Cortex of kidney (tissue), 1 donor: ENCODE measurements at places on chromosomes 3 and 15.

DNA sequence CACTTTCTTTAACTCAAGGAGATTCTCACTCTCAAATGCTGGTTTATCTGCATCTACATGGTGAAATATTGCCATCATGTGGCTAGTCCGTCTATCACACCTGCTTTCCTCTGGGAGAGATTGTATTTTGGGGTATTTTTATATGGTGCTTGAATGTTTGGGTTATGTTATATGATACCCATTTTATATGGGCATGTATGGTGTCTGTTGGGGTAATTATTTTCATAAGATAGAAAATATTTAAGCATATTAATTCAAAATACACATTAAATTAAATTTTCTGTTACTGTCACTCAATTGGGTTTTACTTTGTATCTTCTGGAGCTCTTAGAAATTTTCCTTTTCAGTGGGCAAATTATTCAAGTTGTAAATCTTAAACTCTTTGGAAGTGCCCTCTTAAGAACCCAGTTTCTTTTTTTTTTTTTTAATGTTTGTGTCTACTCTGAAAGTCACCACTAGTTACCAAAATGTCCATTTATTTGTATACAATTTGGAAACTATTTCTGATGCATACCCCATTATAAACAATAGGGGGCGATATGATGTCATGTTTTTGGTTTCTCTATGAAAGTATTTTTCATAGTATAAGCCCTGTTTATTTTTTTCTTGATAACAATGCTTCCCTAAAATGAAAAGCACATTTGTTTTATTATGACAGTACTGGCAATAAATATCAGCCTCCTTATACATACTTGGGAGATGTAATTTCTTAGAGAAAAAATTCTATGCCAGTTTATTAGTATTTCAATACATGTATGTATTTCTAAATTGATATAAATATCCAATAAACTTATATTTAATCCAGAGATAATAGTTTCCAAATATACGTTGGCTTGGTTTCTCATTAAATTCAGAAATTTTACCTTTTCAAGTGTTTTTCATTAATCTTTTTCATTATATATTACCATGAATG is 36.1 kb upstream of the PLSCR5 start:
- DNase-seq, result no peak

GRCh38 chr15:67018441-67018840 is 47.0 kb upstream of the SMAD3 start:
- DNase-seq, result no peak

GRCh38 chr3:141379250-141379966 is 11.1 kb downstream of the ZBTB38 start:
- no peak for DNase-seq

DNA sequence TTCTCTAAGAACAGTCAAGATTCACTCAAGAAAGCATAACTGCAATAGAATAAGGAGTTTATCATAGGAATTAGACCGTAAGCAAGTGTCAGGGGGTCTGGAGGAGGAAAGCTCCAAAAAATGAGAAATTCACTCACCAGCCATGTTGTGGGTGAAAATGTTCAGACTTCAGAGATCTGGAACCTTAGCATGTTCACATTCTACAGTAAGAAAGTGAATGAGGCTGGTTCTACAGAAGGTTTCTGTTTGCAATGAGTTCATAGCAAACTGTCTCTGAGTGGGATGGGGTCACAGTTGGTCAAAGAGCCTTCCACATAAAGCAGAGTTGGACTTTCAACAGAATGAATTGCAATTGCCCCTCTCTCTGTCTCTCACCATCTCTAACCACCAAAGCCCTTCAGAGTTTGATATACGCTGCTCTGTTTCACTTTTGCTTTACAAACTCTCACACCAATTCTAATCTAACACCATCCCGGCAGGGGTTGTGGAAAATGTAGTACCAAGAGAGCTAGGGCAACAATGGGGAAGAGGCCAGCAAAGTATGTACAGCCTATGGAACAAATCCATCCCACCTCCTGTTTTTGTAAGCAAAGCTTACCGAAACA is 581.8 kb upstream of the UBE2E2 start:
- no peak for DNase-seq

- DNase-seq, result no peak
These were observed 608.3 kb downstream of the NTRK3 start for GRCh38 chr15:87648278-87648677.

GRCh38 chr15:73633991-73634495 is 854 bp upstream of the NPTN start:
- no peak for DNase-seq

GRCh38 chr3:125318167-125318865 is 56.8 kb downstream of the ZNF148 start:
- DNase-seq, result no peak

DNA sequence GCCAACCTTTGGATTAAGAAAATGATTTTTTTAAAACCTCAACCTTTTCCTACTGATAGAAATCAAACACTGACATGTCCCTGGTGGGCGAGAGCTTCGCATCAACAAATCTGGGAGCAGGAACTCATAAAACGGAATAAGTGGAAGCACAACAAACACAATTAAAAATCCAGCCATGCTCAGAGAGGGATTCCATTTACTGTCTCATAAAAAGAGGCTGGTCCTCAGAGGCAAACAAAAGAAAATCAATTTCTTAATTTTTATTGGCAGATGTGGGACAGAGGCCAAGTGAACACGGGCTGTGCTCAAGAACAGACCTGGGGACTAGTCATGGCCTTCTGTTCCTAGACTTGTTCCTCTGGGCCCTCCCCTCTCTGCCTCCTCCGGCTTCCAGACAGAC is 214.5 kb downstream of the NTRK3 start:
- no peak for DNase-seq

- DNase-seq, result no peak
These were observed 30.4 kb upstream of the FLNB start for GRCh38 chr3:57977818-57978235.

DNA sequence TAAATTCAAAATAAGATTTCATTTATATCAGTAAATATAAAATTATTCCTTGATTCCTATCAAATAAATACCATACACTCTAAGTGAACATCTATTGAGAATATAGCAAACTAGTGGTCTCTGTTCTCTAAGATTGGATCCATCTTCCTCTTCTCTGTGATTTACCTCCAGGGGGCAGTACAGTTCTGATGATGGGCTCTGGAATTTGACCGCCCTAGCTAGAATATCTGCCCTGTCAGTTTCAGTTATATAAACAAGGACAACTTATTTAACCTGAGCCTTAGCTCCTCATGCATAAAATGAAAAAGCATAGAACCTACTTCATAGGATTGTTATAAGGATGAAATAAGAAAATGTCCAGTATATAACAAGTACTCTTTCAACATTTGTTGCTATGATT is 171.1 kb upstream of the CCDC54 start:
- no peak for DNase-seq

- no peak for DNase-seq
These were observed 101.3 kb downstream of the LRRK1 start for GRCh38 chr15:101020451-101020850.

DNA sequence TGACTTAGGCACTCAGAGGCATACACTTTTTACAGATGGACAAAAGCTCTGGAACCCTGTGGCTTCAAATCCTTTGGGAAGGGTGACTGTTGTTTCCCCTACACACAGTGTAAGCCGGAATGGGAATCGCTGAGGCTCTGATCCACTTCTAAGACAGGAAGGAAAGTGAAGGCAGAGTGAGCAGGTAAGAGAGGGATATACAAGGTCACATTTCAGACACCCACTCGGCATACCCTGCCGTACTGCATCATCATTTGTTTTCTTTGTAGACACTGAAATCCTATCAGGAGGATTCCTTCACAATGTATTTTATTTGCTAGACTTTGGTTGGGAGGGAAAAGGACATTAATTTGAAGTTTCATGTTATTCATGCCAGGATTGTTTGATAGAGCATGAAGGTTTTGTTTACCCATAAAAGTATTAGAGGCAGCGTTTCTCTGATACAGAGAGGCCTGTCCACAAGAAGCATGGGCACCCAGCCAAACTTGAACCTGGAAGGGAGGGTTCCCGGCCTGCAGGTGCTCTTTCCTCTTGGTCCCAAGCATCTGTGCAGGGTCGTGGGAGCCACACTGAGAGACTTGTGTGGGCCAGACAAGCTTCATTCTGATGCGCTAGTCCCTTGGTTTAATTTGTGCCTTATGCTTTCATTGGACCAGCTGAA is 21.9 kb upstream of the POLR2M start:
- DNase-seq, result no peak

GRCh38 chr3:161927131-161927530 is 430.5 kb downstream of the OTOL1 start:
- DNase-seq, result no peak

DNA sequence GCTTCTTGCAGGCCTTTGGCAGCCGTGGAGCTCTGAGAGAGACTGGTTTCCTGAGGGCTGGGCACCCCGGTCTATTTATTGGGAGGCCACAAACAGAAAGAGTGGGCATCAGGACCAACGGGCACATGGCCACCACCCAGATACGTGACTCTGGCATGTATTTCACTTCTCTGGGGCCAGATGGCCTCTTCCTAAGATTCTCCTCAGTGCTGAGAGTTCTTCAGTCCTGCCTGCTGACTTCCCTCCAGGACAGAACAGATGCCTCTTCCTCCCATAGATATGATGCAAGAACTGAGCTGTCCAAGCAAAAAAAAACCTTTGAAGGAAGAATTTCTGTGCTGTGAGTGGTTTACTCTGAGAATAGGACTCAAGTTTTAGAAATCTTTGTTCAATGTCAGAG is 107.7 kb downstream of the IGF2BP2 start:
- DNase-seq, result no peak

- no peak for DNase-seq
These were observed 56.6 kb upstream of the PRTG start for GRCh38 chr15:55799291-55800212.

DNA sequence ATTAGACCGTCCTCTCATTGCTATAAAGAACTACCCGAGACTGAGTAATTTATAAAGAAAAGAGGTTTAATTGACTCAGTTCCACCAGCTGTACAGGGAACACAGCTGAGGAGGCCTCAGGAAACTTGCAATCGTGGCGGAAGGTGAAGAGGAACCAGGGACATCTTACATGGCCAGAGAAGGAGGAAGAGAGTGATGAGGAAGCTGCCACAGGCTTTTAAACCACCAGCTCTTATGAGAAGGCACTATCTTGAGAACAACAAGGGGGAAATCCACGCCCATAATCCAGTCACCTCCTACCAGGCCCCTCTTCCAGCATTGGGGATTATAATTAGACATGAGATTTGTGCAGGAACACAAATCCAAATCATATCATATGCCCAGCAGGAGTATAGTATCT is 138.5 kb downstream of the ALCAM start:
- no peak for DNase-seq

GRCh38 chr3:62939707-62940106 is 64.5 kb upstream of the CADPS start:
- no peak for DNase-seq

GRCh38 chr3:40969756-40970466 is 229.4 kb upstream of the CTNNB1 start:
- no peak for DNase-seq

GRCh38 chr3:132834356-132834755 is 112.1 kb upstream of the NPHP3 start:
- DNase-seq, result no peak

GRCh38 chr3:60579734-60580133 is 671.5 kb downstream of the FHIT start:
- no peak for DNase-seq

DNA sequence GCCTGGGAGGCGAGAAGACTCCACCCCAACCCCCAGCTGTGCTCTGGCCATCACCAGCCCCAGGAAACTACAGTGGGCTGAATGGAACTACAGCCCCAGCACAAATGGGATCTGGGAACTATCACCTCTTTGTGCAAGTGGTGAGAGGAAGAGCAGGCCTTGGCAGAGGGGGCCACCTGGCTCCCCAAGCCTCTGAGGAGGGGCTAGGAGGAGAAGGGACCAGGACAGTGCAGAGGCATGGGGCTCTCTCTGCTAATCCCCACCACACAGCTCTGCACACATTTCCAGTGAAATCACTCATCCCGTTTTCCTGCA is 31.6 kb downstream of the KY start:
- DNase-seq, result no peak

DNA sequence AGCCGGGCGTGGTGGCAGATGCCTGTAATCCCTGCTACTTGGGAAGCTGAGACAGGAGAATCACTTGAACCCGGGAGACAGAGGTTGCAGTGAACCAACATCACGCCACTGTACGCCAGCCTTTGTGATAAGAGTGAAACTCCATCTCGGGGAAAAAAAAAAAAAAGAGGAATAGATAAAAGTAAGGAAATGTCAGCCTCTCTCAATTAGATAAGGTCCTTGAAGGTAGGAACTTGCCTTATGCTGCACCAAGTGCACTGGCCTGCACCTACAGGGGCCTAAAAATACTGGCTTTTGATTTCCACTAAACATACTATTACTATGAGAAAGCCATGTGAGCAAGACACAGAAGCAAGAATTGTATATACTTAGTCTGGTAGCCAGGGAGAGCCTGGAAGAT is 7.1 kb downstream of the RAF1 start:
- no peak for DNase-seq

GRCh38 chr3:194046995-194047645 is 88.8 kb upstream of the HES1 start:
- no peak for DNase-seq

DNA sequence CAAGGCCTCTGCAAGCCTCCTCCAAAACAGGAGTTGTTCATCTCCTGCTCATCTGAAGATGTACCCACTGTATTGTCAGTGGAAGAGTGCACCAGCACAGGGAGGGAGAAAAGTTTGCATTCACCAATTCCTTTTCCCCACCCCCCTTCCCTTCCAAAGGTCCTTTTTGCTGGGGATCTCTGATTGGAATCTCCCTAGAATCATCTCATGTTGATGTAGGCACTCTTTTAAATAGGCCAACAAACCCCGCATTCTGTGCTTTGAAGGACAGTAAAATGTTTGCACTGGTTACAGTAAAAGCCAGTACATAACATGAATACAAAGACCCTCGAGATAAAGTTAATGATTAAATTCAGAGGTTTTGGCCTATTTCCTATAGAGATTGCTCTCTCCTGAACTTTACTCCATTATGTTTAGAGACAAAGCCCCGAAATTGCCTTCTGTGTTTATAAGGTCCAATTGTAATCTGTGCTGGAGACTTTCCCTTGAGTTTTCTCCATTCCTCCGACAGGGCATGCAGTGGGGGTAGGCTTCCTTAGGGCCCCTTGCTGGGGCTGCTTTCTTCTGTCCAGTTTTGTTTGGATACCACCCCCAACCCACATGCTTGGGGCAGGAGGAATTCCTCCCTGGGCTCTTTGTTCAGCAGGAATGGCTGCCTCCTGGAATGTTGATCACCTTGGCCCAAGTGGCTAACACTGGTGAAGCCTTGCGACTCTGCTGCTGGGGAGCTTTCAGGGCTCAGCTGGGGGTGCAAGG is 22.5 kb downstream of the TRIM71 start:
- no peak for DNase-seq

GRCh38 chr3:102230057-102230456 is 204.8 kb upstream of the ZPLD1 start:
- DNase-seq, result no peak

DNA sequence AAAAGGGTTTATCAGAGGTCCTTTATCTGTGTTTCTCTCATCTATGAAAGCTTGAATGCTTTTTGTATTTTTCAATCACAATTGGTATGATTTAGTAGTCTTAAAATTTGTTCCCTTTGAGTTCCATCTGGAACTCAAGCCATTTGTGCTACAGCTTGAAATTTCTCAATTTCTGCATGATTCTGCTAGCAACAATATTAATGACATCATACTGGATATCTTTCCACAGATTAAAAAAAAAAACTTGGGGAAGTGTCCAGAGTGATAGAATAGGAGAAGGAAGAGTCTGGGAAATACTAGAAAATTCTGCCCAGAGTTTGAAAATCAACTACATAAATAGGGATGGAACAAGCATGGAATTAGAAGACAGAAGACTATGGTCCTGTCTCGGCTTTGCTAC is 9.3 kb upstream of the FBN1 start:
- DNase-seq, result no peak
